Vagina (tissue), 2 donors: ENCODE measurements at places on chromosomes 4 and X.

GRCh38 chr4:67550451-67550850 lies 5.1 kb upstream of the CENPC start:
- DNase-seq, result no peak

DNA sequence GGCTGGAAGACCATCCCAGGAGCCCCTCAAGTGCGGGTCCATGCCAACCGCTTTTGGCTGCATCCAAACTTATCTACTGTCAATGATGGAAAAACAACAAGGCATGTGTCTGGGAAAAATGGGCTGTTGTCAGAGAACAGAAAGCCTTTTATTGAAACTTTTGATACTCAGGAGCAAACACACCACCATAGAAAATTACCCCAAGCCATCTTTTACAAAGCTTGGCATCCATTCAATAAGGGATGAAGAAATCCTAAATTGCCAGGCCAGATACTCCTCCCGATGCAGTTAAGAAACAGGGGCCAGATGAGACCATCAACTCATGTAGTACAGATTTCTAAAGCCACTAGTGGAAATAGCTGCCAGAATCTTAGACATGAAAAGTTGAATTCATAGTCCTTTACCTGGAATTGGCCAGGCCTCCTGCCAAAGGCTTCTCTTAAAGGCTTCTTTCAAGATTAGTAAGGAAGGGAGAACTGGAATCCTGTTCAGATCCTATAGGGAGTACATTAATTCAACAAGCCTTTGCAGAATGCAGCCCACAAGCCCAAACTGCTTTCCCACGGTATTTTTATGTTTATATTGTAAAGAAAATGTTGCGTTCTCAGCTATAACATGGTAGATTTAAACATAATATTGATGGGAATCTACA lies 145.4 kb upstream of the MAP3K15 start:
- DNase-seq, result no peak

- DNase-seq, result no peak
Observed at GRCh38 chr4:113738251-113738650, 23.3 kb downstream of the CAMK2D start.

DNA sequence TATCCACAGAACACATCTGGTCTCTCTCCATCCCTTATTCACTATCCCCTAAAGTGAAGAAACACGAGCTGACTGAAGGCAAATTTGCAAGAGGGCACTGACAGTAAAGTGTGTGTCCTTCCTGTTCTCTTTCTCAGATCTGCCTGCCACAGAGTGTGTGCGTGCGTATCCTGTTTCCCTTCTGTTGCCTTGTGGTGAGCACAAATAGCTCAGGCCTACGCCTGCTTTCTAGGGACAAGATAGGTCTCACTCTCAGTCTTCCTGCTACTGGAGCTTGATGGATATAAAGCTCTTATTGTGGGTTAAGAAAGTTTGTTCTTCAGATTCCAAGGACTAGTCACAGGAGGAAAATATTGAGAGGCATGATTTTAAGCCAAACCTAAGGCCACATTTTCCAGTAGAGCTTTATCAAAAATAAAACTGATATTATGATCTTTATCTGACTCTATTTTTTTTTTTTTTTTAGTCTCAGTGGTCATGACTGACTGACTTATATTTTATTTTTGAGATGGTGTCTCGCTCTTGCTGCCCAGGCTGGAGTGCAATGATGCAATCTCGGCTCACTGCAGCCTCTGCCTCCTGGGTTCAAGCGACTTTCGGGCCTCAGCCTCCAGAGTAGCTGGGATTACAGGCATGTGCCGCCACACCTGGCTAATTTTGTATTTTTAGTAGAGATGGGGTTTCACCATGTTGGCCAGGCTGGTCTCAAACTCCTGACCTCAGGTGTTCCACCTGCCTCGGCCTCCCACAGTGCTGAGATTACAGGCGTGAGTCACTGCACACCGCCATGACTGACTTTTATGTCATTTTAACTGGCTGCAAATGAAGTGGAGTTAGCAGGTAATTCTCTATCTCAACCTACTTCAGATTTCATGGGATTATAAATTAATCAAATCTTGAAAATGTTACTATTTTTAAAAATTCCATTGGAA lies 140.3 kb upstream of the SH3RF1 start:
- DNase-seq, result no peak

GRCh38 chrX:20472148-20472547 lies 205.4 kb upstream of the RPS6KA3 start:
- no peak for DNase-seq
